ENCODE measurements at places on chromosomes 16 and 17.

- DNase-seq = no peak
Measured at GRCh38 chr17:34614698-34615097, 35.3 kb downstream of the TMEM132E start.

DNA sequence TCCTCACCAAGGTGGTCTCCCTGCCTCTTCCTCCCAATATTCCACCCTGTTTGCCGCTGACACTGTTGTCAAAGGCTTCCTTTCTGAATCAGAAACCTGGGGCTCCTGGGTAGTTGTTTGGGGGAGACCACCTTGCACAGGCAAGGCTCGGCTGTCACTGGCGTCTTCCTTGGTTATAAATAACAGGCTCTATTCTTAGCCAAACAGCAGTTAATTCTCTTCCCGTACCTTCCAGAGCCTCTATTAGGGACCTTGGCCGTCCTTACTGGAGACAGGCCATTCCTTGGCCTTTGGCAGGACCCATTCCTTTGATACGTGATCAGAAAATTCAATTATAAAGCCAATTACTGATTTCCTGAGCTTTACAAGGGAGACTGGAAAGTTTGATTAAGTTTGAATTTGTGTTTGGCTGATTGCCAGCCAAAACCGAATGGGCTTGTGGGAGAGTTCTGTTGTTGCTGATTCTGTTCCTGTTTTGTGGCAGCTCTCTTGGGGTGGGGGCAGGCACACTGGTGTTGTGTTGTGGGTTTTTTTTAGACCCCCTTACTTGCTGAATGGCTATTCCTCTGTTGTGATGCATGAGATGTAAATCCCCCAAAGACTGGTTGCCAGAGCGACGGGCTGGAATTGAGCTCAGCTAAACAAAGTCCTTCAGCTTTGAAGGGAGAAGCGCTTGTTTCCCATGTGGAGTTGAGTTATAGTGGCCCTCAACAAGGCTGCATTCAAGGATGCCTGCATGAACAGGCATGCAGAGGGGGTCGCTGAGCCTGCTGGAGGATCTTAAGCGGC lies 104.6 kb downstream of the GNAO1 start:
- DNase-seq = no peak

GRCh38 chr16:11133344-11133943 lies 122.6 kb downstream of the SOCS1 start:
- peak; percentile 54 for DNase-seq

- DNase-seq = no peak
Measured at GRCh38 chr16:81649561-81650184, 129.4 kb upstream of the PLCG2 start.

GRCh38 chr17:27751622-27752490 lies 48.5 kb downstream of the NOS2 start:
- DNase-seq = no peak

GRCh38 chr16:54718376-54718775 lies 212.3 kb upstream of the IRX5 start:
- no peak for DNase-seq

DNA sequence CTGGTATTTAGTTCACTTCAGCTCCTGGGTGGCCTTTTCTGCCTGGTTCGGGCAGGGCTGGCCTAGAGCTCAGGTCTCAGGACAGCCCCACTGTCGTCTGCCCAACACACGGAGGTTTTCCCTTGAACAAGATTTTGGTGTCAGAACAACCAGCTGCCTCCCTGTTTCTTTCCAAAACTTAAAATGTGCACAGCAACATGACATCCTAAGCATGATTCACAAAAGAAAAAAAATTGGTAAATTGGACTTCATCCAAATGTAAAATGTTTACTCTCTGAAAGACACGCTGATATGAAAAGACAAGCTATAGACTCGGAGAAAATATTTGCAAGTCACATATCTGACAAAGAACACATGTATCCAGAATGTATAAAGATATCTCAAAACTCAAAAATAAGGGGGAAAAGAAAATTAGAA lies 197.8 kb upstream of the CHMP6 start:
- DNase-seq = no peak

GRCh38 chr17:71409712-71410111 lies 711.1 kb upstream of the SOX9 start:
- no peak for DNase-seq

DNA sequence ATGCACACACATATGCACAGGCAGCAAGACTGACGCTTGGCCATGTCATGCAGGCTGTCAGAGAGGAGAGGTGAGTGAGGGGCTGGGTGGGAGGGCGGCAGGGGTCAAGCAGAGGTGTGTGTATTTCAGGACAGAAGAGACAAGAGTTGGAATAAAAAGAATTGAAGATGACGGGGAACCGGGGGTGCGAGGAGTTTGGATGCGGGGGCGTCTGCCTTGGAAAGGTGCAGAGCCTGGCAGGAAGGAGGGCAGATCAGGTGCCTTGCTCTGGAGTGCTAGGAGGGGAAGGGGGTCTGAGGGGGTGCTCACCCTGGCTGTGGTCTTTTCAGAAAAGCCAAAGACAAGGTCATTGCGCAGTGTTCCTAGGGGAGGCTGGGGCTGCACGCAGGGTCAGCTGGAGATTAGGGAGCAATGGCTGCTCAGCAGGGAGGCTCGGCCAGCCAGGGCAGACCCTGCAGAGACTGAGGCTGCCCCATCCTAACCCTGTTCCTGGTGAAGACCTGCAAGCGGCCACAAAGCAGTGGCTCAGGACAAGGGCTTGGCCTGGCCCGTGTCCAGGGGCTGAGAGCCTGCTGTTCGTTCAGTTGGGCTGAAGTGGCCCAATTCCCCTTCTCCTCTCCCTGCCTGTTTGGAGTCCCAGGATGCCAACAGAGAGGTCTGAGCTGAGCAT lies 23.7 kb upstream of the CBX4 start:
- DNase-seq = no peak

DNA sequence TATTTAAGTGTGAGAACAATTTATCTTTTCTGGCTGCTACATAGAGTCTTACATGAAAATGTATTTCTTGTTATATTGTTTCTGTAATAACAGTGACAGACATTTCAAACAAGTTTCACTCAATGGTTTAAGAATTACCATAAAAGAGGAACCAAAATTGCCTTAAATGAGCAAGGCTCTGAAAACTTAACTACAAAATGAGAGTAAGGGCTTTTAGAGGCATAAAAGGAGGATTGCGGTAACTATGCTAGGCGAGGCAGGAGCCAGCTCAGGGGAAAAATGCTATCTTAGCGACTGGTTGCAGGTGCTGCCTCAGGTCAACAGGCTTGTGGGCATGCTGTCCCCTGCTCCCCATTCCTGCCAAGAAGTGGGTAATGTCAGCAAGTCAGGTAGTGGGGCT lies 81.7 kb upstream of the MSI2 start:
- no peak for DNase-seq

DNA sequence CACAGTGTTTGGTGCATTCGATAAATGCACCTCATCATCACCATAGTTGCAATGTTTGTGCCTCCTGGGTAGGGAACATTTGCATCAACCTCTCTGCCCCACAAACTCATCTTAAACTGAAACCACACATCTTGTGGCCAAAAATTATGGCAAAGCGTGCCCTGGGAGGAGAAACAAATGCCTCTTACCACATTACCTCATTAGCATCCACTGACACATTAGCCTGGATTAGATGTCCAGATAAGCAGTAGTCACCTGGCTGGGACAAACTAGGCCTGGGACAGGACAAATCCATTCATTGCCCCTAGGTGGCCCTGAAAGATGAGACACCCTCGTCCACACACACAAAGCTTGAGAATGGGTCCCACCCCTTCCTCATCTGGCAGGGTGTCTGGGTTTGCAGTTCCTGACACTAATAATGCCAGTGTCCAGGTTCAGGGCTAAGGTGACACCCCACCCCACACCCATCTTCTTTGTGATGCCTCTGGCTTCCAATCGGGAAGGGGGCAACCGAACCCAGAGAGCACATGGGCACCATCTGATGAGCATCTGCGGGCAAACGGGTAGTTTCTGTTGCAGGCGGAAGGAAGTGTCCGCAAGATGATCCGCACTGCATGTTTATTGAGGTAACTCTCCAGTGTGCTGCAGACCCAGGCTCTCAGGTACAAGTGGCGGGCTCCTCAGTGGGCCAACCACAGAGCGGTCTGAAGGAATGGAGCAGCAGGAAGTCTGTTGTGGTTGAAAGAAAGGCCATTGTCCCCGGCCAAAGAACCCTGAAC lies 8.6 kb downstream of the XYLT1 start:
- DNase-seq = no peak

DNA sequence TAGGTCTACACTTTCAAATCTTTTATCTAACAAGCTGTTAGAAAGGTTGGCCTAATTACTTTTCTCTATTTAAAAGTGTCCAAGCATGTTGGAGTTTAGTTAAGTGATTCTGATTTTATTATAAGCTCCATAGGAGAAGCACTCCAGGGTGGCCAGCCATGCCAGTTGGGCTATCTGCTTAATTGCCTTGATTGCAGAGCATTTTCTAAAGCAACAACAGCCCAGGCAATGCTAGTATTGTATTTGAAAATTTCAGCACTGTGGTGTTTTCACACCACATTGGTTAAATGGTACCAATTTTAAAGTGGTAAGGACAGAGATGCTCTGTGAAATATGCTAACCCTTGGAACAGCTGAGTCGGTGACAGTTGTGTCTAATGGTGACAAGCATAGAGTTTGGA lies 510.5 kb upstream of the CDH8 start:
- DNase-seq = no peak

- no peak for DNase-seq
Measured at GRCh38 chr17:61833536-61834193, 29.7 kb downstream of the BRIP1 start.

GRCh38 chr16:17397499-17397891 lies 73.3 kb downstream of the XYLT1 start:
- DNase-seq = no peak

- no peak for DNase-seq
Measured at GRCh38 chr16:49282690-49283375, 1.2 kb upstream of the CBLN1 start.

DNA sequence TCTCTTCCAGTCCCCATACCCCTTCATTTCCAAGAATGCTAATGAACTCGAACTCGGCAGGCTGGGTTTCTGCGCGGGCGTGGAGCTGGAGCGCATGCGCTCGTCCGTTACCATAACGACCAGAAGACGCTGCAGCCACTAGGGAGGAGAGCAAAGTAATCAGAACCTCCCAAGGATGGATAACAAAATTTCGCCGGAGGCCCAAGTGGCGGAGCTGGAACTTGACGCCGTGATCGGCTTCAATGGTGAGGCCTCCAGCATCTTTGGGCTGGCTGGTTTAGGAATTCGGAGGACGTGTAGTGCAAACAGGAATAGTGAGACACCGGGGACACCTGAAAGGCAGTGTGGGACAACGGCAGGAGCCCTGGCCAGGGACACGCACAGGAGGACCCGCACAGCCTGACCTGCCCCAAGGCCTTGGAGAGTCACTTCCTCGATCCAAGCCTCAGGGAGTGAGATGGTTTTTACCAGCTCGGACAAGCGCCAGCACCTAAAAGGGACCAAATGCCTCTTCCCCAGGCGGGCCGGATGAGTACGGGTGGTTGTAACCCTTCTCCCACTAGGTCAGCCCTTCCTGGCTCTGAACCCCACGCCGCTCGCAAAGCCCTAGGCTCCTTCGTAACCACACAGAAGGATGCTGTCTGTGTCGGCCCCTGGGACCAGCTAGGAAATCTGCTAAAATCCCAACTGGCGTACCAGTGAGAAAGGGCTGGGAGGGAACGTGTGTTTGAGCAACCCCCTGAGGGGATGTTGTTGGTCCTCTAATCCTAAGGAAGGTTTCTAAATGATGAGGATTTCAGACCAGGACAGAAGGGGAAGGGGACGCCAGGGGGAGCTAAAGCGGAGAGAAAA lies at the start of gene CFAP52:
Gene CFAP52, plus strand, starts transcription at position 122 of the 852 bp plus-strand sequence. Its CDS starts 54 bp downstream, at position 176.
- peak; percentile 45 for DNase-seq

DNA sequence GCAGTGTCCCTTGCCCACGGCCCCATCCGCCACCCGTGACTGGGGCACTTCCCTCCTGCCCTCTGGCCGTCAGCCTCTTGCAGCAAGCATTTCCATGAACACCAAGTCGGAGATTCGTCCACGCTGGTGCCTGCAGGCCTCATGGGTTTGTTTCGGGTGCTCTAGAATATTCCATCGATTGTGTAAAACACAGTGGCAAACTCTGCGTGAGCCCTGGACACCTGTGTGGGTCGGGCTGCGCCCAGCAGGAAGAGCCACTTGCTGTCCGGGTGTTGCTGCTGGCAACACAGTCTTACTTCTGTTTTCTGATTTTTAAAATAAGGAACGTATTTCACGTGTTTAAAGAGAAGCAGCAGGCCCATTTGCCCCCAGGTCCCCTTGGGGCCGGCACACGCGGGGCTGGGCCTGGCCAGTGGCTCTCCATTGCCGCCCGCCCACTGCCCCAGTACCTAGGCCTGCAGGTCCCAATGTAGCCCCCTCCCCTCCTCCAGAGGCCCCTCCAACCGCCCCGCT lies 10.0 kb downstream of the CYBC1 start:
- no peak for DNase-seq

DNA sequence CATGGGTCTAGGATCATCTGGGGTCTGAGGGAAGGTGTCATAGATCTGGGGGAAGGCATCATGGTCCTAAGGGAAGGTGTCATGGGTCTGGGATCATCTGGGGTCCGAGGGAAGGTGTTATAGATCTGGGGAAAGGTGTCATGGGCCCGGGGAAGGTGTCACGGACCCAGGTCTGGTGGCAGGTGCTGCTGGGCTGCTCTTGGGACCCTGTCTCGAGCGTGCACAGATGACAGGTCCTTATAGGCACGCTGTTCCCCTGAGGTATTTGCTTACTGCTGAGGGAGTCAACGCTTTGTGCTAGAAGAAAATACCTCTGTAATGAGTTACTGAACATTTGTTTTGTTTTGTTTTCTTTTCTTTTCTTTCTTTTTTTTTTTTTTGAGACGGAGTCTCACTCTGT lies 1.4 kb downstream of the RAB40C start:
- DNase-seq = no peak

- DNase-seq = no peak
Measured at GRCh38 chr17:55413825-55414489, 7.7 kb downstream of the MMD start.

DNA sequence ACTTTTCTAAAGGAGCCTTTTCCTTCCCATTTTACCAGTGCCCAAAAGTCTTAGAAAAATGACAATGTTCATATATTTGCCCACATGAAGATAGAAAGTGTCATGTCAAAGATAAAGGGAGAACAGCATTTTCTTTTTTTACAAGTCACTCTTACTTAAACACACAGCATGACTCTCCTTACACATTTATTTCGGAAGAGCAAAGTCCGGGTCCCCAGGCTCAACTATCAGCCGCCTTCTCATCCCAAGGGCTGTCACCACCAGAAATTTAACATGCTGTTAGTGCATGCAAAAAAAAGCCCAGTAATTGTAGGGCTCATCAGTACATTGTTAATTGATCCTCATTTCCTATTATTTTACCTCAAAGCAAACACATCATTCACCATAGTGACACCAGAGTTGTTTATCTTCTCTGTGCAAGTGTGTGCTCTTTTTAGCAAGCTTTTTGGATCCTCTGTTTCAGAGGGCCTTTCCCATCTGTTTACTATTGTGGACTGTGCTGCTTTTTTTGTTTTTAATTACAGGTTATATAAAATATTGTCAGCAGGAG lies 560.3 kb downstream of the WWOX start:
- no peak for DNase-seq

GRCh38 chr17:77349976-77350830 lies 209.4 kb downstream of the SEC14L1 start:
- no peak for DNase-seq

DNA sequence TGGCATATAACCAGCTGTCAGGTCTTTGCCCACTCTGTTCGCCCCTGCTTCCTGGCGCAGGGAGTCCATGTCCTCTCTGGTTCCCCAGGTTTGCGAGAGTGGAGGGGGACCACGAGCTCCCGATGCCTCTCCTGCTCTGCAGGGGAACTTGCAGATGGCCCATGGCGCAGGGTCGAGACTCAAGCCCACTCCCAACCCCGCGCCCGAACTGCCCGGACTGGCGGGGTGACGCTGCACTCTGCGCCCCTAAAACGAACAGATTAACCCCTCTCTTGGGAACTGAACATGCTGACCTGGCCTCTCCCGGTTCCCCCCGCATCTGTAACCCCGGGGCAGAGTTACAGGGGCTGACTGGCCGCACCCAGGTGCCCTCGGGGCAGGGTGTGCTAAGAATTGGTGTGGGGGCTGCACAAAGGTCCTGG lies 681 bp upstream of the PLA2G15 start:
- no peak for DNase-seq
